ENCODE measurements at places on chromosomes 16 and 17.

GRCh38 chr17:38603786-38604478 is 1.8 kb downstream of the SRCIN1 start:
- DNase-seq, result no peak

- DNase-seq, result peak; percentile 96
Observed at GRCh38 chr16:89442990-89443726, 47.2 kb downstream of the ANKRD11 start.

DNA sequence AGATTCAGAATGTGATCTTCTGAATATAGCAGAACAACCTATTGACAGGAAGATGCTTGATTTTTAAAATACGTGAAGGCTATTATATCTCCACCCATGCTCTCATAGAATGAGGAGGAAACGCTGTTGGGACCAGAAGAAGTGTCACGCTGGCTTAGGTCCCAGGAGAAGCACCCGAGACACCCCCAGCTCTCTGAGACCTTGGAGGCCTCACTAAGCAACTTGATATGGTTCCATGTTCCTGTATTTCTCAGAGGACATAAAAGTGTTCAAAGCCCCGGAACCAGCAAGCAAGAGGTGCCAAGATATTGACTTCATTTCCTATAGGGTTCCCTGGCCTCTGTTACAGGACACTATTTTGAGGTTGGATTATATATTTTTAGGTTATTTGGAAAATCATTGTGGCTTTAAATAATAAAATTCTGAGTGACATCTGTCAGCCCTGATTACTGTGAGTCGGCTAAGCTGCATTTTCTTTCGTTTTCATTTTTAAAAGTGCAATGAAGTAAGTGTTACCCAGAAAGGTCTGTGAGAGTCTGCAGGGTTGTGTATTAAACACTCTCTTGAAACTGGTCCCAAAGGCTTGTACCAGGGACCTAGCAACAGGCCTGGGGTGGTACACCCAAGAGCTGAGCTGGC is 400.0 kb downstream of the SOX9 start:
- DNase-seq, result no peak

DNA sequence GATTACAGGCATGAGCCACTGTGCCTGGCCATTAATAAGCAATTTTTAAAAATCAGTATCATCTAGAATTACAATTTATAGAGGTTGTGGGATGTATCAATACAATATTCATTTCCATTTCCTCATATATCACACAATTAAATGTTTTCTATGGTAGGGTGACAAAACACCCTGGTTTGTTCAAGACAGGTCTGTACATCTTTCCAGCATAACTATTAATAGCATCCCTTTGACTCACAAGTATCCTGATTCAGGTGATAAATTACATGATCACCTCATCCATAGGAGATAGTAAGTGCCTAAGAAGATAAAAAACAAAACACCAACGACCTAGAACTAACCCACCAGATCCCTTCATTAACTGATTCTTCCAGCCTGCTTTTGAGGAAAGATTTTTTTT is 13.1 kb downstream of the COIL start:
- no peak for DNase-seq

GRCh38 chr17:69608808-69609472 is 194.4 kb downstream of the MAP2K6 start:
- DNase-seq, result peak; percentile 36

DNA sequence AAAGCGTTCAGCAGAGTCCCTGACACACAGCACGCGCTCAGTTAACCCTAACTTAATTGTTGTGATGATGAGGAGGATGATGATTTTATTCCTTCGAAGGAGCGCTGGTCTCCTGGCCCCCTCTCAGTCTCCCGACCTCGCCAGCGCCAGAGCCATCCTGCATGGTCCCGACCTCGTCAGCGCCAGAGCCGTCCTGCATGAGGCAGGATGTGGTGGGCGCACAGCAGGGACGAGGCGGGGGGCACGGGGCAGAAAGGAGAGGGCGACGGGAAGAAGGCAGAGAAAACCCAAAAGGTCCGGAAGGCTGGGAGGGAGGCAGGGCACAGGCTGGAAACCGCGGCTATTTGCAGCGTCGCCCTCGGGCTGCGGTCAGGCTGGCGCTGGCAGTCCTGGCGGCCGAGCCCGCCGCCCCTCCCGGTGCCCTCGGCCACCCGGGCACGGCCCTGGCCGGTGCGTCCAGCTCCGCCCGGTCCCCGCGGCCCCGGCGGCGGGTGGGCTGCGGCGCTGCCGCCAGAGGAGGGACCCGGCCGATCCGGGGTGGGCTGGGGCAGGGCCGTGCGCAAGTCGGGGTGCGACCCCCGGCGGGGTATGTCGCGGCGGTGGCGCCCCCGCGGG is 3.0 kb upstream of the TAC4 start:
- peak; percentile 19 for DNase-seq

- peak; percentile 30 for DNase-seq
Observed at GRCh38 chr17:15462976-15463772, 4.2 kb downstream of the CDRT4 start.

GRCh38 chr17:28547096-28547622 is 5.3 kb downstream of the UNC119 start:
- DNase-seq, result no peak

- DNase-seq, result no peak
Observed at GRCh38 chr16:85062323-85062722, 34.7 kb downstream of the KIAA0513 start.

DNA sequence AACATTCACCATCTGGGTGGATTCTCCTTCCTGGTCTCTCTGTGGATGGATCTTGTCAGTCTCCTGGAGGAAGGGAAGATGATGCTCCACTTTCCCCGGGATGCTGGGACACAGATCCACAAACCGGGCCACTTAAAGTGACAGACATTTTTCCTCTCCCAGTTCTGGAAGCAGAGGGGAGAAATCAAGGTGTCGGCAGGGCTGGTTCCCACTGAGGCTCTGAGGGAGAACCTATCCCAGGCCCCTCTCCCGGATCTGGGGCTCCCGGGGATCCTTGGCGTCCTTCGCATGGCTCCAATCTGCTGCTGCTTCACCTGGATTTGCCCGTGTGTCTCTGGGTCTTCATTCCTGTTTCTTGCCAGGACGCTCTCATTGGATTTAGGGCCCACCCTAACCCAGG is 263.1 kb upstream of the TNRC6C start:
- DNase-seq, result no peak

GRCh38 chr17:2357931-2358434 is 20.7 kb downstream of the SGSM2 start:
- DNase-seq, result no peak

DNA sequence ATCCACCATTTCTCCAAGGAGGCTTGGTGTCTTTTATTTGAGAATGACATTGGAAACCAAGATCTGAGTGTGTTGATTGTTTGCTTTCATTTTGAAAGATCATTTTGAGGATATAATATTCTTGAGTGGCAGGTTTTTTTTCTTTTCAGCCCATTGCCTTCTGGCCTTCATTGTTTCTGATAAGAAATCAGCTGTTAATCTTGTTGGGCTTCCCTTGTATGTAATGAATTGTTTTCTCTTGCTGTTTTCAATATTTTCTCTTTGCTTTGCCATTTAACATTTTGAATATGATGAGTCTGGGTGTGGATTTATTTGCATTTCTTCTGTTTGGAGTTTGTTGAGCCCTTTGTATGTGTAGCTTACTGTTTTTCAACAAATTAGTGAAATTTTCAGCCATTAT is 22.0 kb downstream of the PRSS54 start:
- DNase-seq, result no peak

GRCh38 chr17:81294512-81295030 is 536 bp downstream of the SLC38A10 start:
- DNase-seq, result peak; percentile 35

DNA sequence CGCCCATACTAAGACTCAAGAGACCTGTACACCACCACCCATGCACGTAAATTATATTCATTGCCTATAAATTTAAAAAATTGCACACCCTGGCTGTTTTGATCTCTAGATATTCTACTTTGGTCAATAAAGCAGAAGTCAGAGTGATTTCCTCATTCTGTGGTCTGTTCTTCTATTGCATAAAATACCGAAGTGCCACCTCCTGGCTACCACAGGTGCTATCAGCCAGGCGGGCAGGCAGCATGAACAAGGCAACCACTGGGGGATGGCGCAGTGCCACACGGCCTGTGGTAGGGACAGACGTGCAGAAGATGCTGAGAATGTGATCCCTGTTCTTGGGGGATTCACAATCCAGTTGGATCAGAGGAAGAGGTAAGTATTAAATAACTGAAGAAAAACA is 122.3 kb downstream of the CDK5R1 start:
- DNase-seq, result no peak

DNA sequence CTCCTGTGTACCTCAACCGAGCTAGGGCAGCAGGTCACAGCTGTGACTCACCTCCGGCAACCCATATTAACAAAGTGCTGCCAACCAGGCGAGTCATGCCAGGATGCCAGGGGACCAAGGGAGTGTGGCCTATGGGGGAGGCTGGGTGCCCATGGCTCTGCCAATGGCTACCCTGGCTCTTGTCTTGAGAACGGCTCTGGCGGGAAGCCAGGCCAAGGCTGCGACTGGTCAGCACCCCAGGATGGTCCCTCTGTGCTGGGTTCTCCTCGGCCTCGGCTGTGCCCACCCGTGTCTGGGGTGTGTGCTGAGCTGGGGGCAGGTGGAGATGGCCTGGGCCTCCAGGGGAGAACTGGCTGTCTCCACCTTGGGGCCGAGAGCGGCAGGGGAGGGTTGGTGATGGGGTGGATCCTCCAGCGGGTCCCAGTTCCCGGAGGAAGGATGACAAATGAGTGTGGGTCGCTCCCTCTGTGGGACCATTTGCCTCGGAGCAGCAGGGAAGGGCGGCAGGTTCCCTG is 75.8 kb downstream of the MRC2 start:
- no peak for DNase-seq

DNA sequence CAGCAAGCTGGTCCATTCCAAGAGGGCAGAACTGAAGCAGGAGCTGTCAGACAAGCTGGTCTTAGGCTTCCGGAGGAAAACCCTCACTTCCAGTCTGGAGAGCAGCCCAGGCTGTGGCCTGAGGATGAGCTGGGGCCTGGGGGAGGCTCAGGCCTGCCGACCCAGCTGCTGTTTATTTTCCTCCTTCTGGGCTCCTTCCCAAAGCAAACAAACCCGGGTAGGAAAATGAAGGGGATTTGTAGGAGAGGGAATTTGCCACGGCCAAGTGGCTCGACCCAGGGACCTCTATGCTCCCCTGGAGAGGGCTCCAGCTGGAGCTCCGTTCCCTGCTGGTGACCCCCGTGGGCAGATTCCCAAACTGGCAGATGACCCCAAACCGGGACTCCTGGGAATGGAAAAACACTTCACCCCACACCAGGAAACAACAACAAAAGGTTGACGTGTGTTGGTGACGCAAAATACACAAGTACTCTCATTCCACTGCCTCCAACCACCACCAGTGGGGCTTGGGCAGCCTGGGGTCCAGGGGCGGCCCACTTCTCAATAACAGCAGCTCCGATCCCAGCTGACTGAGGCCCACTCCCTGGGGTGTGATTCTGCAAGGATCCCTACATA is 8.8 kb downstream of the JUP start:
- no peak for DNase-seq

DNA sequence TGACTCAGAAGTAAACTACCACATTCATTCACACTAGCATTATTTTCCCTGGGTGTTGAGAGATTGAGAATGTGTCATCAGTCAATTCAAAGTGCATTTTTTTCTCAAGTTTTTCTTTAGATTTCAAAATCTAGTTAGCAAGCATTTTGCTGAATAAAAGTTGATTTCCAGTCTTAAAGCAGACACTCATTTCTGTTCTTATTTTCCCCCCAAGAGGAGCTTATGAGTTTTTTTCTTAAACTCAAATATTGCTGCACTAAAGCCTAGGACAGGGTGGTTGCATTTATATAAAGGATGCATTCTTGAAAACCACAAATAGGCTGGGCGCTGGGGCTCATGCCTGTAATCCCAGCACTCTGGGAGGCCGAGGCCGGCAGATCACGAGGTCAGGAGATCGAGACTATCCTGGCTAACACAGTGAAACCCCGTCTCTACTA is 15.3 kb downstream of the CDH3 start:
- DNase-seq, result no peak

- no peak for DNase-seq
Observed at GRCh38 chr17:77613218-77613617, 345.3 kb upstream of the TNRC6C start.

- no peak for DNase-seq
Observed at GRCh38 chr16:17638134-17638533, 167.4 kb upstream of the XYLT1 start.

DNA sequence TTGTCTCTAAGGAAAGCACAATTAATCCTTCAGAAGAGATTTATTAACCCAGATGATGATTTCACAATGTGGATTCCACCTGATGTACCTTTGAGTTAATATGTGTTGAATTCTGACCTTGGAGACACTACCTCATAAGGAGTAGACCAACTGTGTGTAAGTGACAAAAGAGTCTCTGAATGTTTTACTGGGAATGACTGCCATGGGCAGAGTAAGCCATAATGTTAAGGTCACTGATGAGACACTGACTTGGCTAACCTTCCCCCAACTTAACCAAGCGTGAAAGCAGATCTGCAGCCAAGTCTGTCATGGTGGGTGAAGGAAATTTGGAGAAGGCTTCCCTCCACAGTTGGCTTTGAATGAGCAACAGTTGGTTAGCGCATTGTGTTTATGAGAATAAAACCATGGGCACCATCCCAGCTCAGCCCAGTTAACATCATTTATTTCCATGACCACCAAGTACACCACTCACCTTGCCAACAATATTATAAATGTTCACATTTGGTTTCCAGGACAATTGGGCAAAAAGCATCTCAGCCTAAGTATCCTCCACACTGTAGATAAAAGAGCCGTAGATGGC is 618.5 kb downstream of the KCNJ2 start:
- no peak for DNase-seq

DNA sequence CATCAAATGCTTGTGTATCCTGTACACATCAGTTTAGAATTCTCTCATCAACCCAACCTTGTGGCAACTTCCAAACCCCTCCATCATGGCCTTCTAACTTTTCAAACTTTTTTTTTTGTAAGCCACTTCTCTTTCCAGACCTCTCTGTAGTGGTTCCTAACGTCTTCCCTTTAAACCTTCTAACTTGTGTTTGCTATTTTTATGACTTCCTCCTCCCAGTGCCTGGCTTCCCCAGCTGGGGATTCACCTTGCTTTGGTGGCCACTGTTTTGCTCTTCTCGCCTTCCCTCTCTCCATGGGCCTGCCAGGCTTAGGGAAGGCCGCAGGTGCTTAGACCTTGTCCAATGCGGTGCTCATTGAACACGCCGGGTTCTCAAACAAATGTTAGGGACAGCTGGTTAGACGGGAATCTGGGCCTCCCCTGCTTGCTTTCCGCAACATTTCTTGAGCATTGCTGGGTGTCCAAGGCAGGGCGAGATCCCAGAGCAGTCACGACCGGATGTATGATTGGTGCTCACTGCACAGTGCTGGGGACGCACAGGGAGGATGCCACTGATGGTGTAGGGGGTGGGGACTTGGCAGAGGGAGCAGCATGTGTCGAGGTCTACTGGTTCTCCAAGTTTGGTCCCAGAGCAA is 1.1 kb upstream of the XYLT2 start:
- no peak for DNase-seq

- no peak for DNase-seq
Observed at GRCh38 chr17:33732116-33732515, 439.0 kb upstream of the ASIC2 start.

- DNase-seq, result no peak
Observed at GRCh38 chr17:4548061-4548461, 7.1 kb downstream of the MYBBP1A start.

GRCh38 chr16:83626676-83627075 is 181.1 kb upstream of the HSBP1 start:
- no peak for DNase-seq

All from trophoblast cell (in vitro differentiated cells and primary cell).